ENCODE measurements at places on chromosomes 4 and X. TPM values are rescaled to one million over a fixed set of nuclear protein-coding genes. Genes with fewer than 3 reads are reported as not detected.

MYOZ2 gene
- total RNA-seq: not detected

GPR50 gene
- not detected for total RNA-seq

APELA gene
- not detected for total RNA-seq

FAM114A1 gene
- total RNA-seq: 22.7 TPM

ZNF185 gene
- 17.8 TPM for total RNA-seq

GUCY1B1 gene
- total RNA-seq: not detected

DCAF16 gene
- total RNA-seq: 41.4 TPM

RBMXL3 gene
- not detected for total RNA-seq

SPOCK3 gene
- total RNA-seq: not detected

PAGE5 gene
- total RNA-seq: not detected

PLAC1 gene
- 0.91 TPM for total RNA-seq

CYP2U1 gene
- 2.5 TPM for total RNA-seq

TMSB15A gene
- total RNA-seq: not detected

GABRG1 gene
- not detected for total RNA-seq

SMPX gene
- not detected for total RNA-seq

TEX13B gene
- not detected for total RNA-seq

AMOT gene
- not detected for total RNA-seq

SSX2 gene
- total RNA-seq: not detected

UGT2B15 gene
- total RNA-seq: not detected

MAGEC2 gene
- not detected for total RNA-seq

RPS6KA6 gene
- total RNA-seq: not detected

TMEM31 gene
- total RNA-seq: not detected

USP46 gene
- 16.8 TPM for total RNA-seq

TLL1 gene
- 1.4 TPM for total RNA-seq

S100G gene
- not detected for total RNA-seq

DGKK gene
- not detected for total RNA-seq

SLIT2 gene
- total RNA-seq: 10.2 TPM

SPIN4 gene
- total RNA-seq: 6.9 TPM

WDR17 gene
- total RNA-seq: 1.5 TPM

AADAT gene
- 6.9 TPM for total RNA-seq

VCX3B gene
- total RNA-seq: not detected

NHS gene
- 3.6 TPM for total RNA-seq

GYPB gene
- not detected for total RNA-seq
